ENCODE measurements at places on chromosomes 13 and 19.

DNA sequence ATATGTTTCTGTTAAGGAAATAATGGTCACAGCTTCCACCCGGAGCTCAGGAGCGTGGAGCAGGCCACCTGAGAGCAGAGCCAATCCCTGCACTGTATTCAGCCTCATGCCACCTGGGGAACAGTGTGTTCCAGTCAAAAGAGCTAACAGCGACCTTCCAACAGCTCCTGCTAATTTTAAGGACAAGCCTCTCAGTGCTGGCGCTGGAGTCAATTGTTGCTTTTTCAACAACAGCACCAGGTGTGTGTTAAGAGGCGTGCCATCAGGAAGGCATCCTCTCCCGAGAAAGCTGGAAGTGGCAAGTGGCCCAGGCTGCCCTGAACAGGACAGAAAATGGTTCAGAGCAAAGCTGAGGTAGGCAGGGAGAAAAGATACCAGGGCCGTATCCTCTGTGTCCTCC, 102.0 kb downstream of the CACNA1A start:
- DNase-seq = no peak

GRCh38 chr13:40109351-40109844, 453.9 kb downstream of the COG6 start:
- peak; percentile 99 for DNase-seq

DNA sequence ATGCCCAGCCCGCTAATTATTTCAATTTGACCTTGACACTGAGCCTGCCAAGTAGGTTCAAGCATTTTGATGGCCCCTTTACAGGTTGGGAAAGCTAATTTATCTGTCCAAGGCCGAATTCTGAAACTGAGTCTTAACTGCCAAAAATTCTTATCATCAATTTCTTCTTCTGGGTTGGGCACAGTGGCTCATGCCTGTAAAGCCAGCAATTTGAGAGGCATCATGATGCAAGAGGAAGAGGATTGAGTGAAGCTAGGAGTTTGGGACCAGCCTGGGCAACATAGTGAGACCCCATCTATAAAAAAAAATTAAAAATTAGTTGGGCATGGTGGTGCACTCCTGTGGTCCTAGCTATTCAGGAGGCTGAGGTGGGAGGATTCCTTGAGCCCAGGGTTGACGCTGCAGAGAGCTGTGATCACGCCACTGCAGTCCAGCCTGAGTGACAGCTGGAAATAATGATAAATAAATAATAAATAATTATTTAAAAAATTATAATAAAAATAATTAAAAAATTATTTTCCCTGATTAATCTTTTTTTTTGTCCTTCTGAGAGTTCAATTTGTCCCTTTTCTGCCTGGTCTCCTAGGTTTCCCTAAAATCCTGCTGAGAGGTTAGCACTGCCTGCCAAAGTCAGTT, 1.3 kb upstream of the LDLR start:
- DNase-seq = no peak

GRCh38 chr19:6806488-6806887, 34.0 kb downstream of the VAV1 start:
- no peak for DNase-seq

- no peak for DNase-seq
These were observed 156.8 kb upstream of the SOX1 start for GRCh38 chr13:111909971-111910671.

GRCh38 chr19:344625-345319, at the start of gene MIER2:
TSS of gene MIER2 (minus strand) at chr19:344796. CDS start at chr19:344782, 14 bp downstream.
- peak; percentile 52 for DNase-seq

- DNase-seq = peak; percentile 58
These were observed 140.1 kb downstream of the RGCC start for GRCh38 chr13:41597348-41598041.

DNA sequence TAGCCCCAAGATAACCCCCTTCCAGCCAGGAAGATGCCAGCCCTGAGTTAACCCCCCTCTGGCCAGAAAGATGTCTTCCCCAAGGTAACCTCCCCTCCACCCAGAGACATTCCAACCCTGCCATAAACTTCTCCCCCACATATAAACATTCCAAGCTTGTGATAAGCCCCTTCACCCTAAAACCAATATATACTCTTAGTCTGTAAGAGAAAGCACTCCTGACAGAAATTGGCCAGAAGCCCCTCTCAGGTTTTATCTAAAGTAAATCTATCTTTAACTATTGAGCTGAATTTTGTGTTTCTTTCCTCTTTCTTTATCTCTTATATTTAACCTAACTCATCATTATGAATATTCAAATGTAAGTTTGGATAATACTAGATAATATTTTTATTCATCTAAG, 1775.8 kb upstream of the MIR17HG start:
- peak; percentile 7 for DNase-seq

DNA sequence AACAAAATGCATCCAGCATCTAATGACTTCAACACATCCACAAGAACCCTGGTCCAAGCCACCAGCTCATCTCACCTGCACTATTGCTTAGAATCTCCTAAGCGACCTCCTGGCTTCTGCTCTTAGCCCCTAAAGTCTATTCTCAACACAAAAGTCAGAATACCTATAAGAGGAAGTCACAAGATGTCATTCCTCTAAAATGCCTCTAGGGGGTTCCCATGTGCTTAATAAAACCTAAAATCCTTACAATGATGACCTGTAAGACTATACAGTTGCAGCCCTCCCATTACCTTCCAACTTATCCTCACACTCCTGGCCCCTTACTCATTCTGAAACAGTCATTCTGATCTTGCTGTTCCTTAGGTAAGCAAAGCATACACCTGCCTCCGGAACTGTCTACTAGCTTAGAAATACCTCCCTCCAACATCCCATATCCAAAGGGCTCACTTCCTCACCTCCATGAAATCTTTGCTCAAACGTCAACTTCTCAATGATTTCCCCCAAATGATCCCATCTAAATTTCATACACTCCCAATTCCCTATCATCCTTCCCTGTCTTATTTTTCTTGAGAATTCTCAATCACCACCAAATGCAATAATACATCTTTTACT, 10.0 kb downstream of the ATP7B start:
- DNase-seq = peak; percentile 60

- peak; percentile 67 for DNase-seq
These were observed 907 bp downstream of the KDELR1 start for GRCh38 chr19:48390188-48391099.

DNA sequence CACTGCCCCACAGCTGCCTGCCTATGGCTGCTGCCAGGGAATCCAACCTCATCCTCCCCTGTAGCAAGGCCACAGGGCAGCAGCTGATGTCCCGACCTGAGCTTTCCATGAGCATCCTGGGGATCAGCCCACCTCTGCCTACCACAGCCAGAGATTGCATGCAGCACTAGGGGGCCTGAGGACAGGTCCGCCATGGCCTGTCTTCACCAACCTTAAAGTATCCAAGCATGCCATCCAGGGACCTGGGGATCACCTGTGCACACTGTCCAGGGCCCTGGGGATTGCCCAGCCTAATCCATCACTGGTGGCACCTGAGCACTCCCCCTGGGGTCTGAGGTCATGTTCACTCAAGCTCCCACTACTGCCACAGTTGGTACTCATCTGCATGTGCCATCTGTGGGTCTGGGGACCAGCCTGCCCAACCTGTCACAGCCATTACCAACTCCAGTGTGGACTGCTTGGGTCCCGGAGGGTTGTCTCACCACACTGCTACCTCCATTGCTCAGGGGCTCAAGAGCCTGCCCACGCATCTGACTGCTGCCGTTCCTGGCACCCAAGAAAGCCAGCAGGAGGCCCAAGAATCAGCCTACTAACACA, 53.0 kb downstream of the KCTD15 start:
- DNase-seq = no peak

DNA sequence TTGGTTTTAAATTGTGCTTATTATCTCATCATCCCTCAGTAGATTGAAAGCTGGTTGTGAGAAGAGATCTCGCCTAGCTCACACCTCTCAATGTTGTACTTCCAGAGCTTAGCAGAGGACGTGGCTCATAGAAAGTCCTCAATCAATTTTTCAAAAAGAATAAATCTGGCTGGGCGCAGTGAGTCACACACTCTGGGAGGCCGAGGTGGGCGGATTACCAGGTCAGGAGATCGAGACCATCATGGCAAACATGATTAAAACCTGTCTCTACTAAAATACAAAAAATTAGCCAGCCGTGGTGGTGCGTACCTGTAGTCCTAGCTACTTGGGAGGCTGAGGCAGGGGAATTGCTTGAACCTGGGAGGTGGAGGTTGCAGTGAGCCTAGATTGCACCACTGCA, 4.7 kb upstream of the ASF1B start:
- no peak for DNase-seq

- no peak for DNase-seq
These were observed 727 bp downstream of the CNMD start for GRCh38 chr13:52738719-52739467.

- no peak for DNase-seq
These were observed 22.0 kb upstream of the CD177 start for GRCh38 chr19:43331435-43332010.

DNA sequence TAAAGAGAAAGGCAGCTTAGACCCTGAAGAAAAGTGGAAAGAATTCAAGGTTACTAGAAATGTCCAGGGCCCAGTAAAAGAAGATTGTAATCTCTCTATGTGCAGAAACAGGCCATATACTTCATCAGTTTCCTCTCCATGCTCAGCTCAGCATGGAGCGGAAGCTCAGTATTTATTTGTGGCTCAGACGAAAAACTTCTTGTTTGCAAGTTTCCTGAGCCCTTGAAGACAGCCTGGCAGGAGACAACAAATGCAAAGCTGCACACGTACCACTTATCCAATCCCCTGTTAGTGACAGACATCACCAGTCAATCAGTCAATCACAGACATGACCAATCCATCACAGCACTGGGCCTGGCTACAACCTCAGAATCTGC, 8.1 kb upstream of the KLF2 start:
- no peak for DNase-seq

DNA sequence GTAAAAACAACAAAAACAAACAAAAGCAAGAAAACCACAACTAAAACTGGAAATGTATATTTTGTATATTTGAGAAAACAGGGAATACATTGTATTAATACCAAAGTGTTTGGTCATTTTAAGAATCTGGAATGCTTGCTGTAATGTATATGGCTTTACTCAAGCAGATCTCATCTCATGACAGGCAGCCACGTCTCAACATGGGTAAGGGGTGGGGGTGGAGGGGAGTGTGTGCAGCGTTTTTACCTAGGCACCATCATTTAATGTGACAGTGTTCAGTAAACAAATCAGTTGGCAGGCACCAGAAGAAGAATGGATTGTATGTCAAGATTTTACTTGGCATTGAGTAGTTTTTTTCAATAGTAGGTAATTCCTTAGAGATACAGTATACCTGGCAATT, 17.1 kb downstream of the KLF5 start:
- no peak for DNase-seq

GRCh38 chr19:47459477-47459876, 12.2 kb downstream of the SLC8A2 start:
- no peak for DNase-seq

DNA sequence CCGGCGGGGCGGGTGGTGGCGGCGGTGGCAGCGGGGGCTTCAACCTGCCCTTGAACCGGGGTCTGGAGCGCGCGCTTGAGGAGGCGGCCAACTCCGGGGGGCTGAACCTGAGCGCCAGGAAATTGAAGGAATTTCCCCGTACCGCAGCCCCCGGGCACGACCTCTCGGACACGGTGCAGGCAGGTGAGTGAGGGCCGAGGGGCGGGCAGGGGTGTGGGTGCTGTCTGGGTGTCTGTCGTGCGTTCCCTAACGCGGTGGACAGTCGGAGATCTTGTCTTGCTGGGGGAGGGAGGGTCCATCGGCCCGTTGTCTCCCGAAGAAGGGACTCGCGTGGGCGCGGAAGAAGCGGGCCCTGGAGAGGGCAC, 533 bp downstream of the LRCH1 start:
- DNase-seq = no peak

DNA sequence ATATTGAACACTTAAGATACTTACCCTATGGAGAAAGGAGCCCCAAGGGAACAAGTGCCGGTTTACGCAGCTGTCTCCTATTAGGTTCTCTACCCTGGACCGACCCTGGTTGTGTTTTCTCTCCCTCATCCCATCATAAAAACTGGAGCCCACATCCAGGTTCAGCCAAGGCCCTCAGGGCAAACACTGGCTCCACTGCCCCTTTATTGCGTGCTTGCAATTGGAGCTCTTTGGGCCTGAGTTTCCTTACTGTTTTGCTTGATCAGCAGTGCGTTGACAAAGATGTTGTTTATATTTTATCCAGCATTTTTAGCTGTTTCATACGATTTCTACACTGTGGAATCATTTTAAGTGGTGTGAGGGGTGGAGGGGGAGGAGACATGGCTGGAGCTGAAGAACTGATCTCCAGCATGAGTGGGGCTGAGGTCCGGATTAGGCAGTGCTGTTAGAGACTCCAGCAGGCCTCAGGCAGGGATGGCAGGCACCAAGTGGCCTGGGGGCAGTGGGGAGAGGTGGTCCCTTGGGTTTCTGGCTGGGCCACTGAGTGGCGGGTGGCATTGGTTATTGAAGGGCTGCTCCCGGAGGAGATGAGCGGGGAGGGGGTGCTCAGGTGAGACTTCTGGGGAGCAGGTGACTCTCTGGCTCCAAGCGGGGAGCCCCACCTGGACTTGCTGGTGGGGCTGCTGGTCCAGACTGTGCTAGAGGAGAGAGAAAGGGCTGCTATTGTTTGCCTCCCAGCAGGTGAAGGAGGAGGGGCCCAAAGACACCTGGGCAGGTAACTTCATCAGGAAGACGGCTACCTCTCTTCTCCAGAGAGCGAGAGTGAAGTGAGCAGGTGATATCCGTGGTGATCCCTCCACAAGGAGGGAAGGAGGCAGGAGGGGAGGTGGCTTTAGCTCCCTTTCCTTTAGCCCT, 62.4 kb upstream of the RNF113B start:
- DNase-seq = no peak

GRCh38 chr19:55738302-55738701, at the start of gene NLRP9:
TSS of gene NLRP9 (minus strand) at chr19:55738402. CDS start at chr19:55738374, 28 bp downstream.
- DNase-seq = no peak

DNA sequence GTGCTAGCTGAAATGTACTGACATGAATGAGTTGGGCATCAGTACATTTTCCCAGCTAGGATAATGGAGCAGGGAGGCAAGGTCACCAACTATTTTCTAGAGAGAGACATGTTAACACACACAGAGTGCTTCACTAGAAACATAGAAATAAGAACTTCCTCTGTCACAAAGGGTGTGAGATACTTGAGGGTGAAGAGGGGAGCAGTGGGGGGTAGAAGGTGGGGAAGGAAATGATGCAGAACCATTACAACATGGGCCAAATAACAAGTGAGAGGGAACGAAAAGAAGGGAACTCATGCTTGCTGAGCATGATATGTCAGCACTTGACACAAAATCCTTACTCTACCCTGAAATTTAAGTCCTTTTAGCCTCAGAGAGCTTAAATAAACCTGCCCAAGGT, 87.8 kb upstream of the RFC3 start:
- DNase-seq = no peak

- DNase-seq = no peak
These were observed 553 bp upstream of the ICAM3 start for GRCh38 chr19:10339977-10340376.

GRCh38 chr19:2536461-2536860, 60.5 kb downstream of the GADD45B start:
- no peak for DNase-seq

GRCh38 chr19:57239982-57240310, 486 bp upstream of the ZNF805 start:
- no peak for DNase-seq

GRCh38 chr13:99227909-99228688, 27.4 kb downstream of the UBAC2 start:
- DNase-seq = no peak

- no peak for DNase-seq
These were observed 16.4 kb upstream of the KCNN1 start for GRCh38 chr19:17950310-17951156.

GRCh38 chr19:56404705-56405056, 549 bp downstream of the ZNF583 start:
- no peak for DNase-seq

- DNase-seq = no peak
These were observed 5.4 kb downstream of the FUT5 start for GRCh38 chr19:5864725-5865486.

Data from amniotic epithelial cell (primary cell).